H1 (cell line): ENCODE measurements at places on chromosomes 2 and 18. TPM values are rescaled to one million over a fixed set of nuclear protein-coding genes. Genes with fewer than 3 reads are reported as not detected.

GRCh38 chr2:166960702-166961270 lies 72.5 kb downstream of the XIRP2 start:
- no peak for DNase-seq
- H3K27ac ChIP-seq: no peak overlapping the region
- peaks cover 5% of the 10 kb centered on the region for H3K4me1 ChIP-seq
- H3K4me3 ChIP-seq: no peak overlapping the region
- H3K36me3 ChIP-seq: no peaks in the 10 kb centered on the region
- no peaks in the 10 kb centered on the region for H3K27me3 ChIP-seq

ST6GAL2 gene
- total RNA-seq: 16.2 and 17.5 TPM in 2 replicates

GREB1L gene
- 0.31 and 0.34 TPM in 2 replicates for total RNA-seq

ELOA2 gene
- total RNA-seq: not detected in 2 replicates

GRCh38 chr2:191299010-191299409 lies 53.8 kb downstream of the MYO1B start:
- H3K27me3 ChIP-seq: no peaks in the 10 kb centered on the region
- no peak overlapping the region for H3K4me3 ChIP-seq
- no peaks in the 10 kb centered on the region for H3K4me1 ChIP-seq
- no peak overlapping the region for H3K27ac ChIP-seq

DNA sequence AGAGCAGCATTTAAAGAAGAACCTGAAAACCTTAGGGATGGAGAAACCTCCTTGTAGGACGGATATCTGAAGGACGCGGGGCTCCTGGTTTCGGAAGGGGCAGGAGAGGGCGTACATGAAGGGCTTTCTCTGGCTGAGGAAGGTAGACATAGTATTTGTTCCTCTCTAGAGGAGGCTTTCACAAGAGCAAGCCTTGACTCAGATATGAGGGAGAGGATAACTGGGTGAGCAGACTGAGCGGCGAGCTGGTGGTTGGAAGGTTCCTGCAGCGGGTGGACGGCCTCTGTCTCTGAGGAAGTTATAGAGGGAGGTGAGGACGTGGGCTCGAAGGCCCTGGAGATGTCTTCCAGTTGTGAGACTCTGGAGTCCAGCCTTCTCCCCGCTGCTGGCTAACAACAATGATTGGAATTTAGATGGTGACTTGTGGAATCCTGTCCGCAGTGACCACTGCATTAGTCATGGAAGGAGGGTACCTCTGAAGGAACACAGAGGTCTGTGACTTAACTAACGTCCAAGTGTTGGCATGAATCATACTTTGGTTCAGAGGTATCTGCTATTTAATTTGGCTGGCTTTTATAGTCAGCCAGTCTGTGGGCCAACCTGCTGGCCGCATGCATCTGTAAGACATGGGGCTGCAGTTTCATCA lies 80.9 kb downstream of the ASAP2 start:
- DNase-seq: no peak
- H3K4me1 ChIP-seq: peaks cover 2% of the 10 kb centered on the region
- no peak overlapping the region for H3K27ac ChIP-seq
- no peaks in the 10 kb centered on the region for H3K27me3 ChIP-seq
- H3K36me3 ChIP-seq: no peaks in the 10 kb centered on the region
- no peak overlapping the region for H3K4me3 ChIP-seq

DSG4 gene
- total RNA-seq: not detected in 2 replicates

RAD51AP2 gene
- total RNA-seq: 0.08 and 0.20 TPM in 2 replicates

GRCh38 chr2:172896661-172897081 lies 161.0 kb downstream of the RAPGEF4 start:
- H3K4me1 ChIP-seq: no peaks in the 10 kb centered on the region
- H3K27ac ChIP-seq: no peak overlapping the region
- no peaks in the 10 kb centered on the region for H3K27me3 ChIP-seq
- no peak for DNase-seq
- no peak overlapping the region for H3K4me3 ChIP-seq

GRCh38 chr2:56357655-56358295 lies 174.0 kb downstream of the CCDC85A start:
- no peak for DNase-seq
- H3K4me1 ChIP-seq: no peaks in the 10 kb centered on the region
- no peaks in the 10 kb centered on the region for H3K36me3 ChIP-seq
- no peak overlapping the region for H3K27ac ChIP-seq
- H3K27me3 ChIP-seq: no peaks in the 10 kb centered on the region
- no peak overlapping the region for H3K4me3 ChIP-seq
